ENCODE measurements at places on chromosomes 1 and 21.

- no peak for DNase-seq
Measured at GRCh38 chr1:156931974-156932710, 11.7 kb downstream of the LRRC71 start.

- DNase-seq, result peak; percentile 48
Measured at GRCh38 chr1:151058692-151059091, 730 bp downstream of the CDC42SE1 start.

DNA sequence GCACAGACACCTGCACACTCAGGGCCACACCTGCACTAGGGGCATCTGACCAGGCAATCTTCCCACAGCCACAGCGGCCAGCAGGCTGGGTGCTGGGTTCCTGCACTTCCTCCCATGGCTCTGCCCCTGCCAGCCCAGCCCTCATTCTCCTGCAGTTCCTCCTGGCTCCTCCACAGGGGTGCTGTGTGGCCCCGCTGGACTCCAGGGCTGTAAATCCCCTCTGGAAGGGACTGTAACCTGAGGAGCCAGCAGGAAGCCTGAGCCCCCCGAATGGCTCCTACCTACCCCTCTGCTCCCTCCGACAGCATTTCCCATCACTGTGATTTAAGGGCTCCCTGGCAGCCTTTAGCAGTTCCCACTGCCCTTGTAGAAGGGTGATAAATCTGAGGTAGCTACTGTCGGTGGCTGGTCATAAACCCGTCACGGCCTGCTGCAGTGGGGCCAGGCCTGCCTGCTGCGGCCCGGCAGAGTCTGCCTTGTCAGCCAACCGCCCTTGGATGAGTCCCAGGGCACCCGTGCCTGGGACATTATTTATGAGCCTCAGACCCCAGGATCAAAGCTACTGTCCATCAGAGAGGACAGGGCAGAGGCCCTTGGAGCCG, 8.8 kb downstream of the UBL4B start:
- no peak for DNase-seq

- no peak for DNase-seq
Measured at GRCh38 chr21:41432562-41433460, 6.8 kb downstream of the MX1 start.

GRCh38 chr1:93629101-93630059, 52.3 kb downstream of the BCAR3 start:
- DNase-seq, result peak; percentile 71

DNA sequence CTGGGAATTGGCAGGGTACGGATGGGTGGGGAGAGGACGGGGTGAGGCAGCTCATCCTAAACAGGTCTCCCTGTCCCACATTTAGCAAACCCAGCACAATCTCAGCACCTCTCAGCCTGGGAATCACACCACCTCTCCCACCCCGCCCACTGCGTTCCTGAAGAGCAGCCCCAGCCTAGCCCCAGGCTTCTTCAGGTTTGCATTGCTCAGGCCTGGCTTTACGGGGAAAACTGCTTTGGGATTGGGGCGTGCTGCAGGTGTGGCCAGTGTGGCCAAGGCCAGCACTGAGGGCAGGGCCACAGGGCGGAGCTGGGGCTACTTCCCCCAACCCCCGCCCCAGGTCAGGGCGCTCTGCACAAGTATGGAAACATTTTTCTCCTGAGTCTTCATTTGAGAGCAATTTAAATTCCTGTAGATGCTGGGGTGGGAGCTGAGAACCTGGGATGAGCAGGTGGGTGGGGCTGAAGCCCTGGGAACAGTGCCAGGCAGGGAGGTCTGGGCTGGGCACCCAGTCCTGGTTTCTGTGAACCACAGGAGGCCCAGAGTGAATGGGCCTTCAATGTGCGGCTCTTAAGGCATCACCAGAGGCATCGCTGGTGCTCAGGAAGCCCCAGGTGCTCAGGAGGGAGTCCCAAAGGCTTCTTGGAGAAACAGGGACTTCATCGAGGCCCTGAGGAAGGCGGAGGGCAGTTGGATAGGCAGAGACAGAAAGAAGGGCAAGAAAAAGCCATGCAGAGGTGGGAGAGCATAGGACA, 24.1 kb downstream of the TNNT2 start:
- no peak for DNase-seq

- no peak for DNase-seq
Measured at GRCh38 chr1:186152620-186153239, 222.3 kb downstream of the TPR start.

GRCh38 chr1:231091831-231092301, 51.8 kb upstream of the FAM89A start:
- peak; percentile 75 for DNase-seq

DNA sequence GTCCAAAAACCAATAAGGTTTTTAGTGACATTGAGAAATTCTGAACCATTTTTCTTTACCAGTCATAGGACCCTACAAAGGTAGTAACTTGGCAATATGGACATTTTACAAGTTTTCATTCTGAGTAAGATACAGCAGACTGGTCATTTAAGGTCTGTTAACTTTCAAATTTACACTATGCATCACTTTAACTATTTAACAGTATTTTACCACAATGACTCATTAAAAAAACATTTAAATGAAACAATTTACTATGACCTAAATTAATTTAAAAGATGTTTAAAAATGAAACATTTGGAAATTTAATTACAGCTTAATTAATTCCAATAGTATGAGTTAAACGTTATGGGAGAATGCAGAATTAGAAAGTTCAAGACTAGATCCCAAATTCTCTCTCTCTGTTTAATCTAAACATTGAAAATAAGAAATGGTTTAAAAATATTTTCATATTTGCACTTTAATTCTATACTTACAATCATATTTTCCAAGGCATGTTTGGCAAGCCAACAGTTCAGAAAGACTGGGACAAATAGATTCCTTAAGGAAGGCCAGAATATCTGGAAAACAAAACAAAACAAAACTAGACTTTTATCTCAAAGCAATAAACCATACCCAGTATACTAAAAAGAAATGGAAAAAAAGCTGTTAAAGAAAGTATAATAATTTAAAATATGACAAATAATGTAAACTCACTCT, 140.9 kb downstream of the KCNT2 start:
- DNase-seq, result no peak

DNA sequence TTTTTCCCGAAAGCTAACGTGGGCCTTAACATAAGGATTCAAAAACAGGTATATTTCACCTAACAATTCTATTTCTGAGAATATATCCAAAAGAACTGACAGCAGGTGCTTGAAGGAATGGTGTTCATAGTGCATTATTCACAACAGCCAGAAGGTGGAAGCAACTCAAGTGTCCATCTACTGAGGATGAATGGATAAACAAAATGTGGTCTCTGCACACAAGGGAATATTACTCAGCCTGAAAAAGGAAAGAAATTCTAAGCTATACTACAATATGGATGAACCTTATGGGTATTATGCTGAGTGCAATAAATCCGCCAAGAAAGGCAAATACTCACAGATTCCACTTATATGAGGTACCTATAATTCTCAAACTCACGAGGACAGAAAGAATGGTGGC, 6.1 kb upstream of the RIPPLY3 start:
- DNase-seq, result no peak

DNA sequence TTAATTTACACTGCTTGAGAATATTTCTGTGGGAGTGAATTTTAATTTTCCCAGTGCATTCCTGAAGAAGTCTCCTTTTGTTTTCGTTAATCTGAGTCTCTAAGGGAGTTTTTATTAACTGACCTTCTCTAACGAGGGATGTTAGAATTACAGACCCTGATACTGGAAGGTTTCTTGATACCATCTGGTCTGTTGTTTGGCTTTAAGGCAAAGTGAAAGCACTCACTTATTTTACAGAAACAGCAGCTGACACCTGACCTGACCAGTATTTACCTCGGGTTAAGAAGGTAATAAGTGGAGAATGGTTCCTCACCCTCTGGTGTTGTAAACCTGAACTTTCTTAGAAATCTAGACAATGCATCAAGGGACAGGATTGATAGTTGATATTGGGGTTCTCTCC, 12.4 kb downstream of the CDC14A start:
- DNase-seq, result peak; percentile 13

All from erythroblast (primary cell).